ENCODE measurements at places on chromosomes 11 and 22. TPM values are rescaled to one million over a fixed set of nuclear protein-coding genes. Genes with fewer than 3 reads are reported as not detected.

The HTR3B gene
- not detected for total RNA-seq

- H3K36me3 ChIP-seq: no peaks in the 10 kb centered on the region
- no peak overlapping the region for H3K27ac ChIP-seq
- no peaks in the 10 kb centered on the region for H3K4me1 ChIP-seq
- H3K27me3 ChIP-seq: no peaks in the 10 kb centered on the region
- DNase-seq: no peak
- no peak overlapping the region for H3K4me3 ChIP-seq
Measured at GRCh38 chr11:44998051-44998450, 47.4 kb upstream of the TP53I11 start.

- peak; percentile 66 for DNase-seq
- H3K36me3 ChIP-seq: peaks cover 18% of the 10 kb centered on the region
- H3K4me3 ChIP-seq: no peak overlapping the region
- H3K27ac ChIP-seq: no peak overlapping the region
- no peaks in the 10 kb centered on the region for H3K27me3 ChIP-seq
Measured at GRCh38 chr22:46731246-46732040, 6.6 kb downstream of the CERK start.

The TCF20 gene
- 38.8 TPM for total RNA-seq

GRCh38 chr11:10409207-10409661, 45.8 kb upstream of the AMPD3 start:
- no peak overlapping the region for H3K27ac ChIP-seq
- no peaks in the 10 kb centered on the region for H3K27me3 ChIP-seq
